Neural progenitor cell (in vitro differentiated cells): ENCODE measurements at places on chromosomes 12 and 14. TPM values are rescaled to one million over a fixed set of nuclear protein-coding genes. Genes with fewer than 3 reads are reported as not detected.

Gene EFS
- total RNA-seq, result 21.7 and 74.3 TPM in 2 replicates

Gene ARMH4
- 23.0 and 29.0 TPM in 2 replicates for total RNA-seq

Gene GPRC5D
- not detected in 2 replicates for total RNA-seq

Gene CACNA2D4
- 3.0 and 8.5 TPM in 2 replicates for total RNA-seq

Gene NKX2-1
- not detected in 2 replicates for total RNA-seq

Gene CLEC6A
- total RNA-seq, result not detected in 2 replicates

Gene TUBA1A
- 1,211 and 1,863 TPM in 2 replicates for total RNA-seq

Gene CDK17
- total RNA-seq, result 57.0 and 61.2 TPM in 2 replicates

Gene MYO1H
- total RNA-seq, result not detected in 2 replicates

Gene WNT5B
- total RNA-seq, result 43.7 and 73.8 TPM in 2 replicates

Gene CLEC4D
- 0.19 TPM in 2 replicates for total RNA-seq

Gene ADAMTS20
- 8.6 and 10.9 TPM in 2 replicates for total RNA-seq

Gene SIX6
- 1.4 and 1.7 TPM in 2 replicates for total RNA-seq

Gene CLEC14A
- not detected in 2 replicates for total RNA-seq

Gene C14orf39
- 3.0 and 6.2 TPM in 2 replicates for total RNA-seq

Gene UBC
- total RNA-seq, result 857 and 897 TPM in 2 replicates

Gene USP44
- total RNA-seq, result 67.1 and 79.4 TPM in 2 replicates

Gene CARMIL3
- 0.77 and 1.4 TPM in 2 replicates for total RNA-seq

Gene WASHC3
- 28.5 and 35.9 TPM in 2 replicates for total RNA-seq

Gene UNC79
- total RNA-seq, result 2.1 and 2.2 TPM in 2 replicates

Gene PIWIL1
- total RNA-seq, result not detected in 2 replicates

Gene LTB4R2
- 1.8 and 9.0 TPM in 2 replicates for total RNA-seq

Gene CIDEB
- 0.12 TPM in 1 of 2 replicates, not detected in the other for total RNA-seq

Gene SLC10A1
- not detected in 2 replicates for total RNA-seq

Gene ZFHX2
- total RNA-seq, result 0.90 and 2.2 TPM in 2 replicates

Gene AQP6
- 0.12 TPM in 1 of 2 replicates, not detected in the other for total RNA-seq

Gene RNASE3
- total RNA-seq, result not detected in 2 replicates

Gene LRP1-AS
- total RNA-seq, result not detected in 2 replicates

Gene KIF5A
- 7.9 and 8.6 TPM in 2 replicates for total RNA-seq

Gene GALNT9
- 0.34 TPM in 1 of 2 replicates, not detected in the other for total RNA-seq

Gene APOF
- not detected in 2 replicates for total RNA-seq

Gene REP15
- 0.34 and 0.45 TPM in 2 replicates for total RNA-seq

Gene CCDC177
- 8.6 and 19.7 TPM in 2 replicates for total RNA-seq

Gene PRPF40B
- 18.1 and 30.5 TPM in 2 replicates for total RNA-seq

Gene EIF5
- total RNA-seq, result 216 and 257 TPM in 2 replicates

Gene PTMS
- total RNA-seq, result 134 and 608 TPM in 2 replicates

Gene KCNH3
- 0.19 TPM in 1 of 2 replicates, not detected in the other for total RNA-seq

Gene LRTM2
- 0.09 TPM in 1 of 2 replicates, not detected in the other for total RNA-seq

Gene CLEC9A
- total RNA-seq, result not detected in 2 replicates

Gene CCDC59
- total RNA-seq, result 75.2 and 84.7 TPM in 2 replicates

Gene PMCH
- not detected in 2 replicates for total RNA-seq

Gene STAC3
- 1.1 and 5.1 TPM in 2 replicates for total RNA-seq

Gene ZNF385A
- total RNA-seq, result 6.2 and 7.2 TPM in 2 replicates

Gene KDM5A
- total RNA-seq, result 44.7 and 50.2 TPM in 2 replicates

Gene PRB2
- total RNA-seq, result not detected in 2 replicates
